ENCODE measurements at places on chromosomes 3 and 15.

DNA sequence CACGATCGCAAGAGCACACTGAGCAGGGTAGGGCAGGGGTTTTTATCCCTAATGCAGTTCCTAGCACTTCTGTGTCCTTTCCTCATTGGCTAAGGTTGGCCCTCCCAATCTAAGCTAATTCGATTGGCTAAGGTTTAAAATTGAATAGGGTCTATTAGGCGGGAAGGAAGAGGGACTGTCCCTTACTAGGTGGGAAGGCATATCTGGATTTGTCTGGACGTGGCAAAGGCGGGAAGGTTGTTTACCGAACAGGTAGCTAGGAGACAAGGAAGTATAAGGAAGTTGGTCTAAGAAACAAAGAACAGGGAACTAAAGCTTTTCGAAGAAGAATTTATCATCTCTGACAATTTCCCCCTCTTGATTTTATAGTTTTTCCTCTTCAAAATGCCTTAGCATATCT lies 24.8 kb upstream of the ATG7 start:
- no peak for DNase-seq

- DNase-seq, result no peak
Measured at GRCh38 chr15:69515508-69515907, 62.9 kb downstream of the RPLP1 start.

GRCh38 chr3:146772211-146772743 lies 167.1 kb upstream of the PLSCR5 start:
- DNase-seq, result no peak

DNA sequence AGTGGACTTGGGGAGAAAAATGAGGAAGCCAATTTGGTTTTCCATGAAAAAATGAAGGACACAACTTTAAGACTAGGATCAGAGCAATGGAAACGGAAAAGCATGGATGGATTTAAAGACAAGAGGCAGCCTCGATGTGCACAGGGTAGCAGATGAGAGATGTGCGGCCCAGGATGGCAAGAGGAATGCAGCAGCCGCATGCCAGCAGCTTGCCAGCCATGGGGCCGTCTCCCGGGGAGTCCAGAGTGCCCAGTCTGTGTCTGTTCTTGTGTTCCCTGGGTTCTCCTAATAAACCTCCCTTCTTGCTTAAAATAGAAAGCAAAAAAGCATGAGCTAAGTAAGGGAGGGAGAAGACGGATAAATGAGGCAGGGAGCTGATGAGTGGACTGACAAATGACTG lies 68.0 kb upstream of the IQSEC1 start:
- no peak for DNase-seq

DNA sequence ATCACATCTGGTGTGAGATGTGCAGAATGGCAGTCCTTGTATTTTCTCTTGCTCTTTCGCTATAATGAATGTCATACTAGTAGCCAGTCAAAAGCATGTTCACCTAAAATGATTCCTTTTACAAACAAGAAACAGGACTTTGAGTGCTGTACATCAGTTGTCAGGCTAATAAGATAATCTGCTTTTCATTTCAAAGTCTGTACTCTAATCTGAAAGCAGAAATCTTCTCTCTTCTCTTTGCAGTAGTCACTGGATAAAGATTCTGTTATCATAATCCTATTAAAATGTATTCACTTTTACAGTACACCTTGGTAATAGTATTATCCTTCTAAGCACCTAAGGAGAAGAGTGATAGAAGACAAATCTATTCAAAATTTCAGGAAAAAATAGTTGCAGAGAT lies 300.1 kb downstream of the MFSD1 start:
- DNase-seq, result no peak

DNA sequence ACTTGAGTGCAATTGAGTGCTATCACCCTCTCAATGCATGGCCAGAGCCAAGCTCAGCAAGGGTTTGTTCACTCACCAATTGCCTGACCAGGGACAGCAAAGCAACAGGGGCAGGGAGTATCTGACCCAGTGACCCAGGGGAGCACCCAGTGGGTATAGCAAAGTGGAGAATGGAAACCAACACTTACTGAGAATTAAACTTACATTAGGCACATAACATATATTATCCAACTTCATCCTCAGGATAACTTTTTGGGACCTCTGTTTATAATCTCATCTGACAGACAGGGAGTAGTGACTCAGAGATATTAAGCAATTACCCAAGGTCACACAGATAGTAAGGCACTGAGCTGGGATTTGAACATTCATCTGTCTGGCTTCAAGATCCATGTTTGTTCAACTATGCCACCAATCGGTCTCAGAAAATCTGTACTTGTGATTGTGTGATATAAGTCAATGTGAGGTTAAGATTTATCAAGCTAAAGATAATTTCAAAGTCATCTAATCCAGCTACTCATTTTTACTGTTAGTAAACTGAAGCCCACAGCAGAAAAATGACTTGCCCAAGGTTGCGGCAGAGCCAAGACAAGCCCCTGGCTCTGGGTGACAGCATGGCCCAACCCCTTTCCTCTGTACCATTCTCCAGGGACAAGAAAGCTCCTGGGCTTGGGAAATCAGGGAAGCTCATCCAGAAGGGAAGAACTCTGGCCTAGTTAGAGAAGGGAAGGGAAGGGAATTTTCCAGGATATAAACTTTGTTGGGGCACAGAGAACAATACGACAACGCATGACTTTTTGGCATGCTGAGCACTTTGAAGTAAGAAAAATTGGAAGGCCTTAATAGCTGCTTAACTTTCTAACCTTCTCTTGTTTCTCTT lies 138.0 kb upstream of the SMAD3 start:
- no peak for DNase-seq

DNA sequence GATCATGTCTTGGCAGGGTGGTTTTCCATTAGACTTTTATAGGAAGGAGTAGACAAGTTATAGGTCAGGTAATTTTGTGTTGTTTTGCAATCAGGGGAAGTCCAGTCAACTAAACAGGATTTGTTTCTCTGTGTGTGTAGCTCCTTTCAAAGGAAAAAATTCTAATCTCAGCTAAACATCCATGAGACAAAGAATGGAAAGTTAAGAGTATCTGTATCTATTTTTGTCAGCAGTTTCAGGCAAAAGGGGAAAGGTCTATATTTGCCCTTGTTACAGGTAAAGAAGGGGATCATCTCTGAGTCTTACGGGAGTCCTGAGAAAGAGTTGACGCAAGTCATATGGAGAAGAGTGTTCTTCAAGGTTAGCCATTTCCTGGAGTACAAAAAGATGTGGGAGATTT lies 79.3 kb downstream of the GAP43 start:
- DNase-seq, result no peak
